ENCODE measurements at places on chromosomes 5 and 9.
A peak's percentile ranks its signal among the peaks of the same experiment; 100 is the strongest.

DNA sequence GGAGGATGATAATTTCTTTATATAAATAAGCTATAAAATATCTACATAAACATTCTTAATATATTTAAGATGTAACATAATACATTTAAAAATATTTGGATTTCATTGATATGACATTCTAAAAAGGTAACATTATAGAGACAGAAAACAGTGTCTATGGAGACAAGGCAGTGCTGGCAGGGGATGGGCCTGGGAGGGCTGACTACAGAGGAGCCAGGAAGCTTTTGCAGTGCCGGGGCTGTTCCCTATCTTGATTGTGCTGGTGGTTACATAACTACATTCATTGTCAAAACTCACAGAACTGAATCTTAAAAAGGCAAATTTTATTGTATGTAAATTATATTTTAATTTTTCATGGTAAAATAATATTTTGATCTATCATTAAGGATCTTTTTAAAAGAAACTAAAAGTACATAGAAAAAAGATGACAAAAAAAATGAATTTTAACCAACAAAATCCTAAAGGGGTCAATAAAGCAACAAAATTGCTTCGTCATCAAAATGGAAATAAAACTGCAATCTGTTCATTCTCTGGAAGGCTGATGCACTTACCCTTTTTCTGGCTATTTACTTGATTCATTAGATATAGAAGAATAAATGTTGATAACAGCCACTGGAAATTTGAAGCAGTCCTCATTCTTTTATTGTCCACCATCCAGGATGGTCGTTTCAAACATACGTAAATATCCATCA is 26.3 kb downstream of the LIFR start:
- DNase-seq, result no peak

DNA sequence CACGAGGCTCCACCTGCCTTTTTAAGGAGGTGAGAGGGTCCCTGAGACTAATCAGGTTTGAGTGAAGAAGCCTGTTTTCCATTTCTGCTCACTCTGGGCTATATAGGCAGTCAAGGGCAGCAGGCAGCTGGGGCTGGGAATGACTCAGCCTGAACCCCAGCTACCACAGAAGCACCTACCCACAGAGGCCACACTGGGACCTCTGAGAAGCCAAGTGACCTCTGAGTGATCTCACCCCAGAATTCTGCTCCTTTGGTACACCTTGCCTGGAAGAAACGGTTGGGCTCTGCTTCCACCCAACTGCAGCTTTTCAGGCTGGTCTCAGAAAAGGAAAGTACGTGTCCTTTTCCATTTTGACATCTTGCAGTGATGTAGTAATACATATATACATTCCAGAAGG is 6.8 kb downstream of the FAM219A start:
- no peak for DNase-seq

DNA sequence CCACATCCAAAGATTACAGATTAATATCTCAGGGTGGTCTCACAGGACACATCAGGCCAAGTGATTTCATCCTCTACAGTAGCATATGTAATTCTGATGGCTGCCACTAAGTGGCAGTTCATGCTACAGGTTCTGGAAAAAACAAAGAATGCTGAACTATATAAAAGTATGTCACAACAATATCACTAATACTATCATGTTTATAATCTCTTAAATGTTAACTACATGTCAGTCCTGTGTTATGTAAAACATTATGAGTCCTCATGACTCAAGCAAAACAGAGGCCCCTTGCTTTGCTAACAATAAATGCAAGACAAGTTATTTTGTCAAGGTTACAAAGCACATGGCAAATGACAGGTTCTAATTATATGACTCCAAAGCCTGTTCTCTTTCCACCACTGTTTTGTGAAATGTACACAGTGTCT is 233.2 kb downstream of the FBXL17 start:
- no peak for DNase-seq

DNA sequence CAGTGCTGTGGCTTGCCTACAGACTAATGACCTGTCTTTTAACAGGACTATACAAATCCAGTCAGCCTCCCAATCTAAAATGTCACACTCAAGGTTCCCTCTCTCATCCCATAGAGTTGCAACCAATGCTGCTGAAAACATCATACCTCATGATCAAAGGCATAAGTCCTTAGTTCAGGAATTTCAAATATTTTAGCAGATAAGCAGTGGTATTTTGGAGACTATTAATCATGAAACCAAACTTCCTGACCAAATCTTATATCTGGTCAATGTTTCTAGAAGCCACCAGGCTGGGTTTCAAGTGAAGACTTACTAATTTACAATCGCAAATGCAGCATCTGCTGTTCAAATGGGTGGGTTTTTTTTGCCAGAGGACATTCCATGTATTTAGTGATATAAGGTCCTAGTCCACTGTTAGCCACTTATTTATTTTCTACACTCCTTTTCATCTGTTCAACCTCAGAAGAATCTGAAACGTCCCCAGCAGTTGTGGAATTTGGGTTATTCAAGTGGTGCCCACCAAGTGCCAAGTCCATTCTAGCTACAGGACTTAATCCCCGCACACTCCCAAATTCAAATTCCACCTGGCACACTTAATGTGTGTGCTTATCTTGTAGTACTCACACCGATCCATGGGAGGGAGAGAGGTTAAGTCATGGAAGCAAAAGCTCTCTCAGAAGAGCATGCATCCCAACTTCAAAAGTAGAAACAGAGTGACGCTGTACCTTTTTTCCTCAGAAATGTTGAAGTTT is 5.8 kb downstream of the TAS2R1 start:
- no peak for DNase-seq

DNA sequence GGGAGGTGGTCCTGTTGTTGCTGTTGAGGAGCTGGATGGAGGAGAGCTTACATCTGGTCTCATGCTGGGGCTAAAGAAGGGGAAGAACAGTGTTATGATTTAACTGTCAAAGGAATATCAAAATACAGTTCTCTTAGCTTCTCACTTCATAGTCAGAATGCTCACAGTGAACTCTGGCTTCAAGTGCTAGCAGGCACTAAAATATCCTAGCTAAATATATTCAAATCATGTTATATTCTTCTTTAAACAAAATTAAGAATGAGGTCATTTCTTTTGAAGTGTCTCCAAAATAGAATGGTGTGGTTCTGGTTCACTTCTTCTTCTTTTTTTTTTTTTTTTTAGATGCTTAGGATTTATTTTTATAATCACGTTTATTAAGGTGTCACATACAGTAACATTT is 89.4 kb downstream of the NR3C1 start:
- DNase-seq, result no peak

GRCh38 chr5:115544043-115544435 is 536 bp downstream of the FEM1C start:
- DNase-seq, result peak; percentile 40

- no peak for DNase-seq
Measured at GRCh38 chr5:68329554-68330255, 114.1 kb downstream of the PIK3R1 start.

DNA sequence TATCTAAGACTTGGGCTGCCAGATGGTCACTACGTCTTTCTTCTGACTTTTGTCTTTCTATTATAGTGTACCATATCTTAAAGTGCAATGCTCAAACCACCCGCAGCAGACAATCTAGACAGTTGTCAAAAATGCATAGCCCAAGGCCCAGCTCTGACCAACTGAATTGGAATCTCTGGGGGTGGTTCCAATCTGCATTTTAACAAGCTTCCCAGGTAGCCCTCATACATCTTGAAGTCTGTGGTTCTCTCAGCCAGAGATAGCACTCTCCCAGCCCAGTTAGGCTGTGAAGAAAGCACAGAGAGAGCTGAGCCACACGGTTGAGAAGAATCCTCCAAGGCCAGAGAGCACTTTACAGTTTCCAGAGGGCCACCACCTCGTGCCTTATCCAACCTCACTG is 128.2 kb upstream of the HAND1 start:
- no peak for DNase-seq

DNA sequence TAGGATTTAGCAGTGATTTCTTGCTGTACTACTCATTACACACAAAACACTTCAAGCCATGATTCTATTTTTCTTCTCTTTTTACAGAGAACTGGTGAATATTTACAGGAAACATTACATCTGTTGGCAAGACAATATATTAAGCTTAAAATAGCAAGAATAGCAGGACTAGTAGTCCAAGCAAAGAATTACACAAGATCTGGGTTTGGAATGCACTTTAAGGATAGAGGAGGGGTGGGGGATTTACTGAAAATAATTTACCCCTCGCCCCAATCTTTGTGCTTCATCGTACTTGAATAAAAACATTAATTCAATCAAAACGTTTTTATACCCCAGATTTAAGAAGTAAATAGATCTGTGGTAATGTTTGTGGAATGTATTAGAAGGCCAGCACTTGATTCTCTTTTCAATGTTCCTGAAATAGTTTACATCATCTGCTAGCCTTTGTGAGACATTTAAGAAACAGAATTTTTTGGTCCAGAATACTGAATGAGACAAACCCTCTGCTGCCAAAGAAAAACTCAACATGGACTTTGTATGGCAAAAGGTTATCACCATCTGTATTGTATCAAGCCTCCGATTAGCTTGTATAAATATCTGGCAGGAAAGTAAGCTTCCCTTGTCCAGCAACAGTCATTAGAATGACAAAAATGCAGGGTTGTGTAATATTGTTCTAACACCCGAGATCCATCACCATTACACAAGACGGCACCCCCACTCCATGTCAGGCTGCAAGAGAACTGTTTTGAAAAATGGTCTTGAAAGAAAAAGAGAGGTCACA is 23.8 kb downstream of the SVEP1 start:
- DNase-seq, result no peak

- peak; percentile 52 for DNase-seq
Measured at GRCh38 chr5:150486402-150487198, 21.3 kb upstream of the NDST1 start.

GRCh38 chr5:77087484-77088261 is 588 bp upstream of the ZBED3 start:
- DNase-seq, result no peak

GRCh38 chr5:176664479-176664878 is 17.2 kb downstream of the TSPAN17 start:
- DNase-seq, result no peak

DNA sequence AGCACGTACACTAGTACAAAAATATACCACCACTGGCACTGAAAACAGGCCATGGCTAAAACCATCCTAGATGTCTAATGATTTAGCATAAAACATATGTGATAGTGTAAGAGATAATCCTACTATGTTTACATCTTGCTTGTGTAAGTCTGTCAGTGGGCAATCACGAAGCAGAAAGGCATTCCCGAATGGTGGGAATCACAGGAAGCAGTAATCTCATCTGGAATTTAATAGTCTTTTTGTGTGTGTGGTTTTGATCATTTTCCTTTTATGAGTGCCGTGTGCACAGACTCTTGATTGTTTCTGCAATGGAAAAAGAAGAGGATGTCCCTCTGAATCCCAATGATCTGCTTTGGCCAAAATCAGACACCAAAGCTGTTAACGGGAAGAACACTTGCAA is 200.5 kb downstream of the EBF1 start:
- DNase-seq, result no peak

DNA sequence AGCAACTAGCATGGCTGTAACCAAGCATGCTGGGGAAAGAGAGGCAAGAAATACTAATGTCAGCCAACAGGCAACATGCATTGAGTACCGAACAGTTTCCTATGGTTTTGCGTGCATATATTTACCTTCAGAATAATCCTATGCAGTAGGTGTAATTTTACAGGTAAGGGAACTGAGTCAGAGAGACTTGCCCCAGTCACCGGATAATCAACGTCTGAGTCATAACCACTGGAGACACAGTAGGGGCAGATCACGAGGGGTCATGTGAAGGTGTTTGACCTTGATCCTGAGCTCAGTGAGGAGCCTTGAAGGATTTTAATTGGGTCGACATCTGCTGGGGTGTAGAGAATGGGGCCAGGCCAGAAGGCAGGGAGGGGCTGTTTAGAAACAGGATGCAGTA is 13.4 kb upstream of the TSC1 start:
- no peak for DNase-seq

DNA sequence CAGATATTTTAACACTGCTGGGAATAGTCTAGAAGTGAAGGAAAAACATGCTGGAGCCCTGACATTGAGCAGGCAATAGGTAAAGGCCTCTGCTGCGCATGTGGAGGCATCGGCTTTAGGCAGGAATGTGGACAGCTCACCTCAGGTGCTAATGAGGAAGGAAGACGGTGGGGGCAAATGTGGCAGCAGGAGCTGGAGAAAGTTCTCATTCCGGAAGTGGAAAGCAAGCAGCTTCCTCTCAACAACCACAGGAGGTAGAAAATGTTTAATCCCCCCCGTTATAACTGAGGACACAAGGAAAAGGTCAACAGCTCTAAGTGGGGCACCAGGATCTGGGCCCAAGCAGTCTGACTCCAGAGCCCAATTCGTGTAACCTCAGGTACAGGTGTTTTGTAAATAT is 7.6 kb upstream of the RPS14 start:
- no peak for DNase-seq

DNA sequence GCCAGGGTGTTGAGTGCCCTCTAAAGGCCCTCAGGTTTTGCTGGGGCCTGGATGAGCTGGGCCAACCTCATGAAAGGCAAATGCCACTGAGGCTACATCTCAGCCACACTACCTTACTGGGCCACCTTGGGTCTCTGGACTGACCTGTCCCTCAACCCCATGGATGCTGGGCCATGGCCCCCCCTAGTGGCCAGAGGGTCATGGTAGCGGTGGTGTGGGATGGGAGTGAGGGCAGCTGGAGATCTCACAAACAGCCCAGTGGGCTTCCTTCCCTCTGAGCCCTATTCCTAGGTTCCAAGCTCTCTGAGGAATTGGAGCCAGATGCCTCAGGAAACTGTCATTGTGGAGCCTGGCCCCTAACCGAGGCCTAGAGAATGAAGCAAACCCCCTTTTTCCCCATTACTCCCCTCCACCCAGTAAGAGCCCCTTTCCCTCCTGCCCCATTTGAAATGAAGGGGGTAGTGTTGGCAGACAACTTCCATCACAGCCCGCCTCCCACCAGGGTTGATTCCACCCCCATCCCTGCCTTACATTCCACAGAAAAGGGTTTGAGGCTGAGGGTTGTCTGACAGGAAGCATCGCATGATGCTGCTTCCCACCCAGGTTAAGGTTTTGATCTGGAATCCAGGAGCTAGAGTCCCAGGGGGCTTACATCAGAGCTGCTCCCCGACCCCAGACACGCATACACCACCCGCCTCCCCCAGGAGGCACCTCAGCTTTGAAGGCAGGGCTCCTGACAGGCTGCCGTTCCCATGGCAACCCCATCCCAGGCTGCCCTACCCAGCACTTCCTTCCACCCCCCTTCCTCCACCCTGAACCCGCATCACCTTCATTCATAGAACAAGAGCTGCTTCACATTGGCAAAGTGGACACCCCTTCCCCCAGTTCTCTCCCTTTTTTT is 63.9 kb downstream of the PCDH1 start:
- DNase-seq, result peak; percentile 18

GRCh38 chr9:106619211-106619610 is 243.8 kb upstream of the ZNF462 start:
- no peak for DNase-seq

Data from stimulated activated CD4-positive, alpha-beta T cell treated with anti-CD3 and anti-CD28 coated beads, Interleukin-1b, Interleukin-23, amount 100 ng/mL, for 4 hours (primary cell).